ENCODE measurements at places on chromosomes 13 and 19.

DNA sequence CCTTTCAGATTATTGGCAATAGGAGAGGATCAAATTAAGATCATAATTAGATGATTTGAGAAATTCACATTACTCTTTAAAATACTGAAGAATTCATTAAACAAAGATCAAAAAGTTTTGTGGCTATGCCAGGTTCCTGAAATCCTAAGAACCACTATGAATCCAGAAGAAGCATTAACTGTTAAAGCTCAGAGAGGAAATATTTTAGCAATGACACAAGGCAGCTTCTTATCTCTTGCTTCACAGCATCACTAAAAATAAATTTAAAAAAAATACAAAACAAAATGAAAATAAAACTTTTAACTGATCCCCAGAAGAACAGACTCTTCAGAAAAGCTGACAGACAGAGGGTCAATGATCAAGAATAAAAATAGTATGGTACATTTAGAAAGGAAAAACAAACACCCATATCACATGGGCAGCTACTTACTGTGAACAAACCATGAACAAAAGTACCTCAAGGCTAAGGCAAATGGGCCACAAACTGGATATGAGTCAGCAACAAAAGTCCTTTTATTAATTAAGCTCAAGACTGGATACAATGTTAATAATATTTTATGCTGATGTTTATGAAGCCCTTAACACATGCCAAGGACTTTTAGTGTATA lies 19.6 kb downstream of the RNF6 start:
- DNase-seq: no peak

DNA sequence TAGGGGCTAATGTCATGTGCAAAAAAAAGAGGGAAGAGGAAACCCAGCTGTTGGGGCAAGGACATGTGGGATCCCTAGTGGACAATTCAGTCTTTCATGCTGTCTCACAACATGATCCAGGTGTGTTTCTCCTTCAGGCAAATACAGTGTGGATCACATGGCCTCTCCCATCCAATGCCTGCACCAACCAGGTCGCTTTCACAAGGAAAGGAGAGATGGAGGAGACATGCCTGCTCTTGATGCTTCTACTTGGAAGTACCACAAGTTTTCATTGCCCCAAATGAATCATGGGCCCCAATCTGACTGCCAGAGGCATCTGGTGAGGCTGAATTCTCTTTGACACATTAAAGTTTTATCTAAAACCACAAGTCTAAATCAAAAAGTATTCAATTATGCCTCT lies 82.1 kb downstream of the DLEU7 start:
- no peak for DNase-seq

GRCh38 chr19:36152352-36153091 lies at the start of gene COX7A1:
Gene COX7A1, minus strand, starts transcription at chr19:36152447. Its CDS starts 40 bp downstream, at chr19:36152407.
- peak; percentile 78 for DNase-seq

GRCh38 chr13:72864142-72865011 lies 82.4 kb downstream of the PIBF1 start:
- peak; percentile 59 for DNase-seq

DNA sequence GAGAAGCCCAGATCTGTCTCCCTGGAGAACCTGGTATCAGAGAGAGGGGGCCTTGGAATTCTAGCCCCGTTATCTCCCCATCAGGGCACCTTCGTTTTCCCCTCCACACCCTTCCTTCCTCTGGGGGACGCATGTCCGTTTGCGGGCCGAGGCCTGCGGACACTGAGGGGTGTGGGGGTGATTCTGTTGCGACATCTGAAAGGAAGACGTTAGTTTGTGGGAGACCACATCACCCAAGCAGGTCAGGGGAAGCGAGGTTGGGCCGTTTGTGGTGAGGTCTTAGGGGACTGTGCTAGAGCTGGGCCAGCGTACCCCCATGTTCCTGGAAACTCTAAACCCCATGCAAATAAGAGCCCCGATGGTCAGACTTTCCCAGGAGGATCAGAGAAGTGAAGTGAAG lies 3.7 kb upstream of the HSH2D start:
- DNase-seq: no peak

DNA sequence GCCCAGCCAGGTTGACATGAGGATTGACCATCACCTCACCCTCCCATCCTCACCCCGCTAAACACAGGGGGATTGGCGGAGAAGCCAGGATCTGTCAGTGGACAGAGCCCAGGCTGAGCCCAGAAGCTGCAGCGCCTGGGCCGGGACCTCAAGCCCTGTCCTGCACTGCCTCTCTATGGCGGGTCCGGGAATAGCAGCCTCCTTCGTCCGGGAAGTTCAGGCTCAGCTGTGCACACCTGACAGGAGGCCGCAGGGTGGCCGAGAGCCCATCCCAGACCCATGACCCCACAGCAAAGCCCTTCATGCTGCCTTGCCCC lies 67.8 kb downstream of the SPACA7 start:
- DNase-seq: peak; percentile 64

DNA sequence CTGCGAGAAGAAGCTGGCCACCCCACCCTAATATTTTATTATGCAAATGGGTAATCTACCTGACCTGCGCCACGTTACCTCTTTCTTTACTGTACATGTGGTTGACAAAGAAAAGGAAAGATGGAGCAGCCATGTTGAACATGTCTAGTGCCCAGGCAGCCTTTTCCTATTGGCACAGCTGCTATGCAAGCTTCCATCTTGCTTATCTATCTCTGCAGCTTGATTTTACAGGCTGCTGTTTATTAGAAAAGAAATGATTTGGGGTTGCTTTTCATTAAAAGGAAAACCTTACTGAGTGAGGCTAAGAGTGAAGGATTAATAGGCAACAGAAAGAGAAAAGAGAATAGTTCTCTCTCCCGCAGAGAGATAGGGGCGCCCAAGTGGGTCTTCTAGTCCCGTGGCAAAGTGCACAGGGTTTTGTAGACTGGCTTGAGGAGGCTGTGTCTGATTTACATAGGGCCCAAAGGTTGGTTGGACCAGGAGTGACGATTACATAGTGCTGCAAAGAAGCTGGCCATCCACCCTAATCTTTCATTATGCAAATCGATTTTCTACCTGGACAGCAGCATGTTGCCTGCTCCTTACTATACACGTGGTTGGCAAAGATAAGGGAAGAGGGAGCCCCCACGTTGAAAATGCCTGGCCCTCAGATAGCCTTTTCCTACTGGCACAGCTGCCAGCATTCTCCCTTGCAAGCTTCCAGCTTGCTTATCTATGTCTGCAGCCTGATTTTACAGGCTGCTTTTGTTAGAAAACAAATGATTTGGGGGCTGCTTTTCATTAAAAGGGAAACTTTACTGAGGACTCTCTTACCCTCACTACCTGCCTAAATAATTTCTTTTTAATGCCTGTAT lies 28.3 kb downstream of the OR10H4 start:
- no peak for DNase-seq

- no peak for DNase-seq
Measured at GRCh38 chr13:59658738-59659330, 504.9 kb downstream of the DIAPH3 start.

- no peak for DNase-seq
Measured at GRCh38 chr19:17398902-17399527, 5.0 kb upstream of the CCDC194 start.

GRCh38 chr19:39254531-39255345 lies 6.1 kb upstream of the IFNL4 start:
- no peak for DNase-seq

DNA sequence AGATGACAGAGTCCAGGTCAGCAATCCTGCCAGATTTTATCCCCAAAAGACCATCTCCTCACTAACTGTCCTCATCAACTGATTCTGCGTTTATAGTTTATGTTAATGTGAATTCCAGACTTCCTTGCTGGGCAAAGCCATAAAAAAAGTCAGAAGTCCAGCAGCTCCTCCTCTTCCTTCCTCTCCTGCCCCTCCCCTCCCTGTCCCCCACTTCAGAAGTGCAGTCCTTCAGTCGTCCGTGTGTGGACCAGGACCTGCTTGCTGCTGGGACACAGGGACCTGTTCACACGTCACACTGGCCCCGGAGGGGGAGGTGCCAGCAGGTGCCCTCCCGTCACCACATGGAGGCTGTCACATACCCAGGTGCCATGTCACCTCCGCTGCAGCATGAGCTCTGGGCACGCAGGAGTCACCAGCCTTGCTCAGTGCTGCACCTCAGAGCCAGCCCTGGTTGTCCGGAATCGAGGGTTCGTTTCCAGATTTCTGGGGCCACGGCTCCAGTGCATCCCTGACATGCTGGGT lies 4.0 kb upstream of the MCF2L start:
- DNase-seq: peak; percentile 56

DNA sequence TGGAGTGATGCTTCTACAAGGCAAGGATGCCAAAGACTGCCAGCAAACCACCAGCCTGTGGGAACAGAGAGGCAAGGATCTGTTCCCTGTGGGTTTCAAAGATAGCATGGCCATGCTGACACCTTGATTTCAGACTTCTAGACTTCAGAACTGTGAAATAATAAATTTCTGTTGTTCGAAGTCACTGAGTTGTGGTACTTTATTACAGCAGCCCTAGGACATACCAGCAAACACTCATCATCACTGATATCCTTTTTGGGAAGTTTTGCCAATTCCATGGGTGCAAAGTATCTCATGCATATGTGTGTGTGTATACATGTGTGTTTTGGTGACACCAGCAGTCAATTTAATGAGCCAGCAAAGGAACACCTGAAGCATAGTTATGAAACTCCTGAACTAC lies 21.0 kb downstream of the LMO7 start:
- no peak for DNase-seq

DNA sequence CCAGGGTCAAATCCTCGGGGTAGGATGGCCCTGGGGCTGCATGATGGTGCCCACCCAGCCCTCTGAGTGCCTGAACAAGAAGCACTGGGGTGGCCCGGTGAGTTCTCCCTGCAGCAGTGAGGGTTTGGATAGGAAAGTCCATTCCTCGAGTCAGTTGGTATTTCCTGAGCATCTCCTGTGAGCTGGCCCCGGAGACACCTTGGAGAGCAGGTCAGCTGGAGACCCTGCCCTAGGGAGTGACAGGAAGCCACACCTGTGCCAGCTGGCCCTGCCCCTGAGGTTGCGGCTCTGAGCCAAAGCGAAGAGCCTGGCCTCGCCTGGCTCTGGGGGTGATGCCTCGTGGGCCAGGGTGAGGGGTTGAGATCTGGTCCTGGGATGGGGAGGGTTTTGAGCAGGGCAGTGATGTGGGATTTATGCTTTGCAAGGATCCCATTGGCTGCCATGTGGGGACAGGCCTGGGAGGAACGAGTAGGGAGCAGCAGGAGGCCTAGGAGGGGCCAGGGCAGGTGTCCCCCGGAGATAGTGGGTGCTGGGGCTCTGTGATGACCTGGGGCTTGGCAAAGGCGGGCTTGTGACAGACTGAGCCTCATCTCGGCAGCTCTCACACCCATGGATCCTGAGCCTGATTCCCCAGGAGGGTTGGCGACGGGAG lies 16.0 kb downstream of the CRTC1 start:
- no peak for DNase-seq

DNA sequence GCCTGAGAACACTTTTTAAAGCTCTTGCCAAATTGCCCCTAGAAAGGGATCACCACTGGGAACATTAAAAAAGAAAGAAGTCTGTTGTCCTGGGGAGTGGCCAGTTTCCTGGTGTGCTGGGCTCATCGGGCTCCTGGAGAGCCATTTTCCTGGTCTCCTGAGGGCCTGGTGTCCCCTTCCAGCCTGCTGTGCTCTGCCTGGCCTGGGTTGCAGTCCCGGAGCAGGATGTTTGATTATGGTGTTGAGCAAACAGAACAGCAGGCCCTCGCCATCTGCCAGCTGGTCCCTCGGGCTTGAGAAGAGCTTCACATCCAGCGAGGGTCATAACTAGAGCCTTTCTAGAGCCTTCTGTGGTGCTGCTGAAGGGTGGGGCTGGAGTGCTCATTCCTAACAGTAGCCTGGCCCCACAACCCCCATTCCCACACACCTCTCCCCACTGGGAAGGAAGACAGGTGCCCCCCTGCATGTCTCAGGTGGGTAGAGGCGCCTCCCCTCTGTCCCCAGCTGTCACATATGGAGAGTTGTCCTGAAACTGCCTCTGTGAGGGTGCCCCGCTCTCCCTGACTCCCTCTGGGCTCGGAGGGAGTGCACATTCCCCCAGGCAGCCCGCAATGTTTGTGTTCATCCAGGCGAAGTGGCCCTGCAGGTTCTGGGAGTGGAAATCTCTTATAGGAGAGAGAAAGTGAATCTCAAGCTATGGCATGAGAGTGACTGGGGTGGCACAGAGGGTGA lies 151.1 kb downstream of the SIPA1L3 start:
- no peak for DNase-seq

GRCh38 chr19:13163609-13164342 lies 13.6 kb downstream of the IER2 start:
- DNase-seq: peak; percentile 70

DNA sequence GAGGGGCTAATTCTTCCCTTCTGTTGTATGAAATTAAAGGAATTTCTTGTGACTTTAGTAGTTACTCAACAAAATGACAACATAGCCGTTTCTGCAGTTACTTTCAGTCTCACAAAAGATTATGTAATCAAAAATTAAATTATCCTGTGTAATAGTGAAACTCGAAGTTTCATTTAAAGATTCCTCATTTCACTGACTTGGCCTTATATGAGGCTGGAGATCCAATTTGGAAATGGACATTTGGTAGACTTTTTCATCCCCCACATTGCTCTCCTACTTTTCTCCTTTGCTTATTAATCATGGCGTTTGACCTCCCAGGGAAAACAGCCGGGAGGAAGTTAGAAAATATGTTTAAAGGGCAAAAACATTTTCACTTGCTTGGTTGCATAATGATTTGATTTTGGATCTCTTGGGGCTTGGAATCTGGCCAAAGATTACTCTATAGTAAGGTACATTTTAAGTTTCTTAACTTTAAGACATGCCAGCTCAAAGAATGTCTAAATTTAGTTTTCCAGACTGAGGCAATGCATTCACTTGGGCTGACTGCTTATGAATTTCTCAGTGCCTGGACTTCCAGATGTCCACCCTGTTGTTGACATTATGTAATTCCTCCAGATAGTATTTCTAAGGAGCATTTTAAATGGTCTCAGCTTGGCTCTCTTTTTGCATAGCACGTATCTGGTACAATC lies 1364.9 kb upstream of the MIR17HG start:
- DNase-seq: no peak

DNA sequence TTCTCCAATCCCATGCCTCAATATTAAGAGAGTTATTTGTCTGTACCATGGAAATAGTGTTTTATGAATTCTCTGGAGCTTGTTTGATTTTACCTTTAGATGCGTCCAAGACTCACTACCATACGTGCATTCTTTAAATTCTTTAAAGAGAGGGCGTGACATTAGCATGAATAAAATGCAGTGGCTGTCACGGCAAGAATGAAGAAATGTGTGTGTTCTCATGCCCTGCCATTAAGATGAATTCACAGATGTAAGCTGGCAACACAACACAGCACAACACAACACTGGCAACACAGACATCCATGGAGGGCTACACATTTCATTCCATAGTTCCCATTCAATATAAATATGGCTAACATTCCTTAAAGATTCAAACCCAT lies 213.4 kb downstream of the ENOX1 start:
- no peak for DNase-seq

DNA sequence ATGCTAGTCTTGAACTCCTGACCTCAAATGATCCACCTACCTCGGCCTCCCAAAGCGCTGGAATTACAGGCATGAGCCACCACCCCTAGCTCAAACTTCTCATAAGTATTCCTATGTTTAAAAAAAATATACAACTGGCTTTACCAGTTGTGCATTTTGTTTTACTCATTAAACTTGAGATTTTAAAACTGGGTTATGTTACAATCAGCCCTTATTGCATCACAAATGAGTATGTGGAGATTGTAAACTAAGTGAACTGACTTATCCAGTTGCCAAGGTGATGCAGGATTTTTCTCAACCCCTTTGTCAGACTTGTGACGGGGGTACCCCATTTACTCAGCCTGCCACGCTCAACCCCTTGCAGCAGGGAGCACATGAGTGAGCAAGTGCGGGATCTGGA lies 14.4 kb upstream of the GTF2F2 start:
- no peak for DNase-seq

GRCh38 chr13:65532231-65532630 lies 1697.9 kb downstream of the PCDH9 start:
- no peak for DNase-seq

- peak; percentile 56 for DNase-seq
Measured at GRCh38 chr13:73480779-73481559, 422.2 kb downstream of the KLF5 start.
